ENCODE measurements at places on chromosomes 7 and 10.

GRCh38 chr7:140316165-140316661, 82.1 kb downstream of the SLC37A3 start:
- DNase-seq, result no peak

- DNase-seq, result no peak
These were observed 16.7 kb upstream of the MGAM2 start for GRCh38 chr7:142094861-142095260.

DNA sequence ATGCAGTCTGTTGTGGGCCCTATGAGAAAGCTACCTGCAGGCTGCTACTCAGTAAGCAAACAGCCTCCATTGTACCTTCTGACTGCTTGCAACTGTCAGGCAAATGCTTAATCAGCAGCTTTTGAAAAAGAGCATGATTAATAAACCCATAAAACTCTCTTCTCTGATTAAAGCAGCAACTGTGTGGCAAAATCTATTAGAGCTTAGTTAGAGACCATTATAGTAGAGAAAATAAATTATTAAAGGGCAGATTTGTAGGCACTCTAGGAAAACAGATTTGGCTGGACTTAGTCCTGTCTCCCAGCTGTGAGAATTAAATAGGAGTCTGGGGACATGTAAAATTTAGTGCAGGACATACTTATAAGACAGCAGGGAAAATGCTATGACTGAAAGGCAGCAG, 132.5 kb upstream of the WNT16 start:
- DNase-seq, result no peak

GRCh38 chr10:21830037-21830436, 173.5 kb downstream of the DNAJC1 start:
- no peak for DNase-seq

GRCh38 chr10:77673101-77673500, 35.5 kb upstream of the KCNMA1 start:
- no peak for DNase-seq

Measured in stimulated activated CD4-positive, alpha-beta T cell treated with anti-CD3 and anti-CD28 coated beads, TNF-alpha, amount 100 ng/mL, for 24 hours (primary cell).